SW 1271 (cell line): ENCODE measurements at places on chromosomes 11 and 22.

GRCh38 chr11:111930472-111930871 lies 6.7 kb upstream of the DIXDC1 start:
- no peak for DNase-seq

- DNase-seq: peak; percentile 4
These were observed 2.0 kb downstream of the IFT27 start for GRCh38 chr22:36773935-36774334.

GRCh38 chr11:16678466-16679116 lies 59.9 kb upstream of the C11orf58 start:
- no peak for DNase-seq

GRCh38 chr11:69241075-69241740 lies 52.7 kb upstream of the MYEOV start:
- DNase-seq: no peak

- no peak for DNase-seq
These were observed 834.6 kb downstream of the NTM start for GRCh38 chr11:132205006-132205405.

- DNase-seq: no peak
These were observed 1.0 kb downstream of the SYT9 start for GRCh38 chr11:7252683-7253213.

DNA sequence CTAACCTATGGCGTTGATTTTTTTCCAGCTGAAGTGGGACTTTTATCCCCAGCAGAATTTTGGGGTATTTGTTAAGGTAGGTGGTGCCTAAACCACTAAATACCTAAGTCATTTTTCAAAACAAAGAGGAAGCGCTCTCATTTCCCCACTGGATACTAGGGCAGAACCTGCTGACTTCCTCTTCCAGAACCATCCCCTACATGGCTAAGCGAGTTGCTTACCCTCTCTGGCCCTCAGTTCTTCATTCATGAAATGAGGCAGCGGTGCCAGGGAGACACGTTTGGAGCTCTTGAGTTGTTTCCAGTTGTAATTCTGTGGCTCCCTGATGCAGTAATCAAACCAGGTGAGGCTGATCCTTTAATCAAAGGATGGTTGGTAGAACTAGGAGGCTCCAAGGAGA lies 10.0 kb upstream of the MTMR3 start:
- no peak for DNase-seq

- DNase-seq: no peak
These were observed 47.6 kb upstream of the KCNQ1OT1 start for GRCh38 chr11:2747248-2748027.

- no peak for DNase-seq
These were observed 8.5 kb downstream of the DCHS1 start for GRCh38 chr11:6646918-6647679.

DNA sequence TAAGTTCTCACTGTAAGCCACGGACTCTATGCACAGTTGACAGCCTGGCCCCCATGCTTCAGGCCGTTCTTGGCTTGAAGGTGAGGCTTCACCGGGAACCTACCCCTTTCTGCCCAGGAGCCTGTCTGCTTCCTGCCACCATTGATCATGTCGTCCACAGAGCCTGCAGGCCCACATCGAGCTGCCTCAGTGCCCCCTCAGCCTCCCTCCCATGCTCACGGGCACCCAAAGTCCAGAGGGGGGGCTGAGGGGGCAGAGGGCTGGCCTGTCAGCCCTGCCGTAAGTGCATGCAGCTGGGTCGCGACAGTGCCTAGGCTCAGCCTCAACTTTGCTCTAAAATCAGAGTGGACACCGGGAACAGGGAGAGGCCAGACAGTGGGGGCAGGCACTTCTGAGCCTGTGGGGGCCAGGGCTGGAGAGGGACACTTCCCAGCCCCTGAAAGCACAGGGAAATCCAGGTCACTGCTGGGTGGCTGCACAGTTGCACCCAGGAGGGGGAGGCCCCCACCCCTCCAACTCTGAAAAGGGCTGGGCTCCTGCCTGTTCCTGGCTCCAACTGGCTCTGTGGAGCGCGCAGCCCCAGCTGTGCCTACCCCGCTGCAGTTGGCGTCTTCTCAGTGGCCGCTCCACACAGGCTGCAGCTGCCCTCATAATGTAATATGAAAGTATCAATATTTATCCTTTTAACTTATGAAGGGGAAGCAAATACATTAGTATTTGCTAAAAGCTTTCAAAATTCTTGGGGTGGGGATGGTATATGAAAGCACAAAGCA lies 598.6 kb downstream of the DLG2 start:
- DNase-seq: no peak

DNA sequence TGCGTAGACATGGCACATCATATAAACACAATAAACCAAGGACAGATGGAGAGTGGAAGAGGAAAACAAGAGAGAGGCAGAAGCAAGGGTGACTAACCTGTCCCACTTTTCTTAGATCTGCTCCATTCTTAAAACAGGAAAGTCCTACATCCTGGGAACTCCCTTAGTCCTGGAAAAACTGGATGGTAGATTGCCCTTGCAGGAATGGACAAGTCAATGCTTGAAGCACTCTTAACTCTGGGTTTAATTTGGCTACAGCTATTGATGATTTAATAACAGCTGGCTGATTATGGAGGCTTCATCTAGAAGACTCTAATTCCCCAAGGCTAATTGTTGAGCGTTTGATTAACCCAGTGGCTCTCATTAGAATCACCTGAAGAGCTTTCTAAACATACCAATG lies 258.8 kb downstream of the MIAT start:
- DNase-seq: no peak

GRCh38 chr11:131759140-131759539 lies 388.7 kb downstream of the NTM start:
- DNase-seq: no peak

GRCh38 chr11:110601936-110602335 lies 110.3 kb downstream of the ARHGAP20 start:
- DNase-seq: no peak

DNA sequence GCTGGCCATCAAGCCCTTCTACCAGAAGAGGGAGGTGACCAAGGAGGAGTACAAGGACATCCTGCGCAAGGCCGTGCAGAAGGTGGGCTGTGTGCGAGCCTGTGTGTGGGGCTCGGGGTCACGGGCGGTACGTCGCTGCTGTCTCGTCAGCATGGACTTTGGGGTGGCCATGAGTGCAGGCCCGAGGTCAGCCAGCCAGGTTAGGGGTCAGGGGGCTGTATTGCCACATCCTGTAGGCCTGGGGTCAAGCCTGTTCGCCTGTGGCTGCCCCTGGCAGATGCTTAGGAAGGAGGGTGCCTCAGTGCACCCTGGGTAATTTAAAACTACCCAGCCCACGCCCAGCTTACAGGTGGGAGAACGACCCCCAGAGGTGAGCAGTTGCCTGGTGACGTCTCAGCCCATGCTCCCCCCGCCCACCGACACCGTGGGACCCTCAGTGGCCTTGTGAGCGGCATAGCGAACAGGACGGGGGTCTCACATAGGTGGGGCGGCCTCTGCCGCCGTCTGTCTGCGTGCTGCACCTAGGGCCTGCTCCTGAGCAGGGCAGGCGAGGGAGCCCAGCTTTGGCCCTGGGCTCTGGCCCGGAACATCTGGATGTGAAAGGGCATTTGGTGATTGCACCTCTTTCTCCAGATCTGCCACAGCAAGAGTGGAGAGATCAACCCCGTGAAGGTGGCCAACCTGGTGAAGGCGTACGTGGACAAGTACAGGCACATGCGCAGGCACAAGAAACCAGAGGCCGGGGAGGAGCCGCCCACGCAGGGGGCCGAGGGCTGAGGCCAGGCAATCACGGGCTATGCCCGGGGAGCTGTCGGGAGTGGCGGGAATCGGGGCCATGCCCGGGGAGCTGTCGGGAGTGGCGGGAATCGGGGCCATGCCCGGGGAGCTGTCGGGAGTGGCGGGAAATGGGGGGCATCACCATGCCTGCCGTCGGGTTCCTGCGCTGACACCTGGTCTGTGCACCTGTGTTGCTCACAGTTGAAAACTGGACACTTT lies 4.5 kb downstream of the IRF7 start:
- DNase-seq: no peak
